ENCODE measurements at places on chromosomes 13 and 19.

- peak; percentile 39 for DNase-seq
Observed at GRCh38 chr13:98778749-98779148, 26.3 kb upstream of the SLC15A1 start.

- DNase-seq = no peak
Observed at GRCh38 chr13:73370066-73370465, 311.3 kb downstream of the KLF5 start.

DNA sequence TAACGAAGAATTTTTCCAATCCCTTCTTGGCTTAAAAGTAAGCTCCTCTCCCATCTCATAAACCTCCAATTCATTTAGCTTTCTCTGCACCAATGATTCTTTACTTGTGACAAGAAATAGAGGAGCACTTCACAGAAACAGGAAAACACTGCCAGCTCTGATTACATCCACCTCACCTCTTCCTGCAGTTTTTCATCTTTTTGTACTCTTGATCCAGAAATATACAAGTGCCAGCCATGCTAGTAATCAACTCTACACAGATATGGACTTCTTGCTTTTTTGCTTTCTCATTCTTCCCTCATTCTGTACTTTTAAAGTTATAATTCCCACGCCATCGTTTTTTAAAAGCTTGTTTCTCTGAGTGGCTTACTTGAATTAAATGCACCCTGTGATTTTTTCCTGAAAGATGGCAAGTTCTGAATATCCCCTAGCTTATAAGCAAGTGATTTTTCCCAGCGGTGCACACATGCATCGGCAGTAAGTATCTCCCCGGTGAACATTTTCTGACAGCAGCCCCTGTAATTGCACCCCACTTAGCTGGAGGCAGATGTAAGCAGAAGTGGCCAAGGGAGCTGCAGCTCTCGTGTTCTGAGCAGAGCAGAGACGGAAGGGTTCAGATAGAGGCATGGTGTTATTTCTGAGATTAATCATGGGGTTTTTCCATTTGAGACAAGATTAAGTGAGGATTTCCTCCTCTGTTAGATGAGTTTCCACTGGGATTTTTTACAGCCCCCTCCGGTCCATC lies 340.7 kb downstream of the SLC7A1 start:
- DNase-seq = no peak

GRCh38 chr19:57803594-57804325 lies 11.0 kb downstream of the ZNF552 start:
- no peak for DNase-seq

Measured in mucosa of gallbladder (tissue), 1 donor.